Spinal cord (tissue), 10 donors: ENCODE measurements at places on chromosomes 2 and 18. TPM values are rescaled to one million over a fixed set of nuclear protein-coding genes. Genes with fewer than 3 reads are reported as not detected.

DNA sequence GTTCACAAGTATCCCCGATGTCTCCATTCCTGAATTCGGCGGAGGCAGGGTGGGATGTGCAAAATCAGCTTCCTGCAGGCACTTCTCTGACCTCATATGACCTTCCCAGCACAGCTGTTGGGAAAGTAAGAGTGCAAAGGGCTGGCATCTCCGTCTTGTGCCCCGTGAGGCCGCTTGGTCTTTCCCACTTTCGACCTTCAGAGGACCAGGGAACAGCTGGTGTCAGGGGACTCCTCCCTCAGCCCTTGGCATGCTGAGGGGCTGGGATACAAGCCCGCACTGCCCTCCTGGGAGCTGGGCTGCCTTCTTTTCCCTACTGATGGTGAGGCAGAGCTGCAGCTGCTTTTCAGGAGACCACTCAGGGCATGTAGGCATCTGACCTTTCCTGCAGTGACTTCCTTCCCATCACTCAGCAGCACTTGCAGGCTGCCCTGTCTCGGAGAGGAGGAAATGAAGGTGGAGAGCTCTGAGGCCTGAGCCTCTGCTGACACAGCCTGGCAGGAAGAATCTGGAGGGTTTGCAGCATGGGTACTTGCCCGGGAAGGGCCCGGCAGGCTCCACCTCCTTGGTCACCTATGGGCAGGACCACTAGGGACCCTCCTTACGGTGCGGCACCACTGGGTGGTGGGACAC lies 277.2 kb upstream of the HS6ST1 start:
- DNase-seq = no peak

Gene CCBE1
- 1.9 TPM for total RNA-seq

Gene GLI2
- total RNA-seq = 5.0 TPM

DNA sequence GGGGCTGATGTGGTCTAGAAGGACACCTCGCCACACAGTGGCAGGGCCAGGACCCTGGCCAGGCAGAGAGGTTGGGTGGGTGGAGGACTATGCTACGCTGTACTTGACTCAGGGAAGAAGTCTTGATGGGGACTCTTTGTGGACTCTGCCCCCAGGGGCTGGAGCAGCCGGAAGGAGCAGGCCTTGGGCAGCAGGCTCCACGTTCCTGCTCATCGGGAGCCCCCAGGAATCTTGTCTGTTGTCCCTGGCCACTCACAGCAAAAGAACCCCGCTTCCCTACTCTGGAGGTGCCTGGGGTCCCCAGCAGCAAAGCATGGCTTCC lies 79.0 kb downstream of the POLR1A start:
- DNase-seq = no peak

- DNase-seq = peak; percentile 45
These were observed 220.8 kb downstream of the GULP1 start for GRCh38 chr2:188512456-188512855.

Gene UPP2
- total RNA-seq = 1.4 TPM

DNA sequence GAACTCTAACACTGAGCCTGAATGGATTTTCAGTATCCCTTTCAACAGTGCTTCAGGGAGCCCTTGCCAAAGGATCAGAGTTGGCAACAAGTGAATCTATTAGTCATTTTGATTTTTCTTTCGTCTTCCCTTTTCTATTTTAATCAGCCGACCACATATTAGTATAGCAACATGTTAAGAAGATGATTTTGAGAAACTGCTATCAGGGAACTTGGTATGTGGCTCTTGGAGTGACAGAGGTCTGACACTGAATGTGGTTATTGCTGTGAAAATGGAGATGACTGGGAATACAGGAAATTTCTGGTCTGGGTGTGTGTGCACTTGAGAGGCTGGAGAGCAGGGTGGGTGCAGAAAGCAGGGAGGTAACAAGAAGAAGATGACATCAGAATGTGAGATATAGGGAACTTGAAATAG lies 28.7 kb upstream of the IL1RL1 start:
- no peak for DNase-seq

DNA sequence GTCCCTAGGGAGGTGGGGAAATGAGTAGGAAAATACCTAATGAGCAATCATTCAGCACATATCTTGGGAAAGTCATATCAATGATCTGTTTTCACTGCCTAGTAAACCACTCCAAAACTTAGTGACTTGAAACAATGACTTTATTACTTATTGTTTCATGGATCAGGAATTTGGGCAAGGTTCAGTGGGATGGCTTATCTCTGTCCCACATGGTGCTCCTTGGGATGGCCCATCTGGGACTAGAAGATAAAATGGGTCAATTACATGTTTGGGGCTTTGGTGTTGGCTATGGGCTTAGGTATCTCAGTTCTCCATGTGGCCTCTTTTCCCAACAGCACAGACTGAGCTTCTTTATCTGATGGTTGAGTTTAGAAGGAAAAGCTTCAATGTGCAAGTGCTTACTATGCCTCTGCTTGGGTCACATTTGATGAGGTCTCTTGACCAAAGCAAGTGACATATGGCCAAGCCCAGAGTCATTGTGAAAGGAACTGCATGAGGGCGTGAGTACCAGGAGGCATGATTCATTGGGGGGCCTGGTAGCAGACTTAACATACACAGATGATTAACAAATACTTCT lies 218.1 kb upstream of the TNP1 start:
- DNase-seq = no peak

DNA sequence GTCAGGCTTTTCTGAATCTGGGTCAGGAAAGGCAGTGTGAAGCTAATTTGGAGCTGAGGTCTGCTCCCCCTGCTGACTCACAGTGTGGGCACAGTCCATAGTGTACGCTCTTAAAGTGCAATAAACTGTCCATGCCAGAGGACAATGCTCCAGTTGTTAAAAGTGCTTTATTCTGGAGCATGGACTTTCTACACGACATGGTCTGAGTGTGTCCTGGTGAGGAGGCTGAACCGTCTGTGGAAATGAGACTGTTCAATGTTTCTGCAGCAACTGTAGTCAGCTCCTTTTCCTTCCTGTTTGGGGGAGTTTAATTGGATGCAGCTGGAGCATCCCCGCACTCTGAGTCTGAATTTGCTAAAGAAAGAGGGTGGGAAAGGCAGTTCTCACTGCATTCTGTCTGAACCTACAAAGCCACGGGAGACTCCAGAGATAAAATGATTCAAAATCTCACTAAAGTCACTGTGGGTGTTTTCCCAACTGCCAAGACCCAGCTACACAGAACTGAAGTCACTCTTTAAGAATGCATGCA lies 110.2 kb upstream of the TRIB2 start:
- peak; percentile 9 for DNase-seq
